Neural cell (in vitro differentiated cells): ENCODE measurements at places on chromosomes 1 and 21. TPM values are rescaled to one million over a fixed set of nuclear protein-coding genes. Genes with fewer than 3 reads are reported as not detected.

AMPD1 gene
- not detected in 2 replicates for polyA plus RNA-seq

HTR6 gene
- polyA plus RNA-seq, result not detected in 2 replicates

ZNF648 gene
- polyA plus RNA-seq, result not detected in 2 replicates

LCE2B gene
- polyA plus RNA-seq, result not detected in 2 replicates

NKAIN1 gene
- 33.4 and 55.3 TPM in 2 replicates for polyA plus RNA-seq

S100A2 gene
- polyA plus RNA-seq, result not detected in 2 replicates

RNU1-2 gene
- polyA plus RNA-seq, result under 0.01 TPM in 1 of 2 replicates, not detected in the other

SPOCD1 gene
- not detected in 2 replicates for polyA plus RNA-seq

FMO2 gene
- not detected in 2 replicates for polyA plus RNA-seq

PIGR gene
- polyA plus RNA-seq, result not detected in 2 replicates

FAAH gene
- polyA plus RNA-seq, result 106 and 111 TPM in 2 replicates
